ENCODE measurements at places on chromosomes 4 and X.

GRCh38 chr4:158450741-158451140 is 70.9 kb upstream of the RXFP1 start:
- no peak for DNase-seq

- no peak for DNase-seq
These were observed 59.8 kb upstream of the LGI2 start for GRCh38 chr4:25090516-25090915.

DNA sequence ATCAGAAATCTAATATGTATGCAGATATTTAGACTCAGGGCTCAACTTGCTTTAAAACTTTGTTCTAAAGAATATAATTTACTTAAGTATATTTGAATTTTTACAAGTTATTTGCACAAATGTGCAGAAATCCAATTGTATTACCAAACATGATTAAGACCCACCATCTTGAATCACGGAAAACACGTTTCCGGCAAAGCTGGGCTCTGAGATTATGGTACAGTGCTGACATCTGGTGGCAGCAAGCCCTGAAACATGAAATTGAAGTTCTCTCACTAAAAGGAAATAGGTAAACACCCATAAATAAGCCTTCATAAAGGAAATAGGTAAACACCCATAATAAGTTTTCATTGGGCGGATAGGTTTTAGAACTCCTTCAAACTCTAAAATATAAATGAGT is 98.3 kb upstream of the MAOA start:
- peak; percentile 34 for DNase-seq

- DNase-seq = peak; percentile 86
These were observed 43.1 kb upstream of the MTM1 start for GRCh38 chrX:150525061-150525919.

- no peak for DNase-seq
These were observed 95.8 kb downstream of the MGST2 start for GRCh38 chr4:139761461-139761860.

- DNase-seq = no peak
These were observed 7.8 kb downstream of the CXXC4 start for GRCh38 chr4:104486716-104487504.

- no peak for DNase-seq
These were observed 39.1 kb upstream of the TMEM184C start for GRCh38 chr4:147578051-147578476.

DNA sequence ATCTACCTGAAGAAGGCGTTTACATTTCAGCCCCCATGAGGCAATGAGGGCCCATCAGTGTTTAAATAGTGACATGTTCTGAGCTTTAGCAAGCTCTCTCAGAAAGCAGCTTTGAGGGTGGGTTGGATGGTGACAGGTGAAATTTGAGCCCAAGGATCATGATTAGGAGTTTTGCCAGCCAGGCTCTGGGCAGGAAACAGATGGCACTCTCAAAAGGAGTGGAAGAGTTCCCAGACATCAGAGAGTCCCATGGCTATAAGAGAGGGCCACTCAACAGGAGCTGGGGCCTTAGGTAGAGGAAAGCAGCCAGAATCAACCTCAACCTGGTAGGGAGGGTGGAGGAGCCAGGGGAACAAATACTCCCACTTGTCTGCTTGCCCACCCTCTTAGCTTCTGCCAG is 499.8 kb downstream of the MID1IP1 start:
- DNase-seq = no peak

- DNase-seq = no peak
These were observed 124.0 kb upstream of the POF1B start for GRCh38 chrX:85503258-85504158.

GRCh38 chr4:153026591-153027346 is 90.6 kb downstream of the FHDC1 start:
- no peak for DNase-seq

DNA sequence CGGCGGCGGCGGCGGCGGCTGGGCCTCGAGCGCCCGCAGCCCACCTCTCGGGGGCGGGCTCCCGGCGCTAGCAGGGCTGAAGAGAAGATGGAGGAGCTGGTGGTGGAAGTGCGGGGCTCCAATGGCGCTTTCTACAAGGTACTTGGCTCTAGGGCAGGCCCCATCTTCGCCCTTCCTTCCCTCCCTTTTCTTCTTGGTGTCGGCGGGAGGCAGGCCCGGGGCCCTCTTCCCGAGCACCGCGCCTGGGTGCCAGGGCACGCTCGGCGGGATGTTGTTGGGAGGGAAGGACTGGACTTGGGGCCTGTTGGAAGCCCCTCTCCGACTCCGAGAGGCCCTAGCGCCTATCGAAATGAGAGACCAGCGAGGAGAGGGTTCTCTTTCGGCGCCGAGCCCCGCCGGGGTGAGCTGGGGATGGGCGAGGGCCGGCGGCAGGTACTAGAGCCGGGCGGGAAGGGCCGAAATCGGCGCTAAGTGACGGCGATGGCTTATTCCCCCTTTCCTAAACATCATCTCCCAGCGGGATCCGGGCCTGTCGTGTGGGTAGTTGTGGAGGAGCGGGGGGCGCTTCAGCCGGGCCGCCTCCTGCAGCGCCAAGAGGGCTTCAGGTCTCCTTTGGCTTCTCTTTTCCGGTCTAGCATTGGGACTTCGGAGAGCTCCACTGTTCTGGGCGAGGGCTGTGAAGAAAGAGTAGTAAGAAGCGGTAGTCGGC is 528 bp downstream of the FMR1 start:
- DNase-seq = peak; percentile 30

- DNase-seq = peak; percentile 68
These were observed 24.0 kb upstream of the MTHFD2L start for GRCh38 chr4:74133786-74134499.

DNA sequence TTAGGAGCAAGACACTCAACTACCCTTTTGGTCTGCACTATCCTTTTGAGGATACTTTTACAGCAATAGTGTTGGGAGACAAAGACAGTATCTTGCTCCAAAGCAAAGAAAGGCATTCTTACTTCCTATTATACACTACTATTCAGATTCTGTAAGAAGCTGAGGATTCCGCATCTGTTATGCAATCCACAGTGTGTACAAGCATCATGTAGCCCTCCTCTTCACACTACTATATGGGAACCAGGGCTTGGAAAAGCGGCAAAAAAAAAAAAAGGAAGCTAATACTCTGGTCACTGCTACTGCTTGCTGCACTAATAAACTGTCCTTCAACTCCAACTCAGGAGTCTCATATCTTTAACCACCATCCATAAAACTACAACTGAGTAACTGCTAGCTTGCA is 59.1 kb downstream of the FBXW7 start:
- no peak for DNase-seq

DNA sequence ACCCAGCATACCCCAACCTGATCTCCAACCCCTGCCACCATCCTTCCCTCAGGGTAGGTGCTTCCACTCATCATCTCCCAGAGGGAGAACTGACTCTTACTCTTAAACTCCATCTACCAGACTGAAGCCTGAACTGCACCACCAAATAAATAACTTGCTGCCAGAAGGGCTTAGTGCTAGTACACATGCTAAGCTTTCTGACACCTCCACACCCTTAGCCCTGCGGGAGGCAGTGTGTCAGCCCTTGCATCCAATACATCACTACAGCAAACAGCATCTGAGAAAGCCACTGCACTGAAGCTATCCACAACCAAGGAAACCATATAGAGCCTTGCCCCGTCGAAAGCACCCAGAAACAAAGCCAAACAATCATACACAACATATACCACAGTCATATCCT is 68.6 kb upstream of the MCF2 start:
- no peak for DNase-seq

- no peak for DNase-seq
These were observed 12.1 kb downstream of the ARMCX6 start for GRCh38 chrX:101605728-101606127.

GRCh38 chrX:2933125-2933900 is 4.2 kb upstream of the ARSD start:
- no peak for DNase-seq

- DNase-seq = no peak
These were observed 19.9 kb upstream of the KLHL8 start for GRCh38 chr4:87240341-87240740.

GRCh38 chrX:66074920-66075879 is 35.3 kb upstream of the VSIG4 start:
- DNase-seq = peak; percentile 7

DNA sequence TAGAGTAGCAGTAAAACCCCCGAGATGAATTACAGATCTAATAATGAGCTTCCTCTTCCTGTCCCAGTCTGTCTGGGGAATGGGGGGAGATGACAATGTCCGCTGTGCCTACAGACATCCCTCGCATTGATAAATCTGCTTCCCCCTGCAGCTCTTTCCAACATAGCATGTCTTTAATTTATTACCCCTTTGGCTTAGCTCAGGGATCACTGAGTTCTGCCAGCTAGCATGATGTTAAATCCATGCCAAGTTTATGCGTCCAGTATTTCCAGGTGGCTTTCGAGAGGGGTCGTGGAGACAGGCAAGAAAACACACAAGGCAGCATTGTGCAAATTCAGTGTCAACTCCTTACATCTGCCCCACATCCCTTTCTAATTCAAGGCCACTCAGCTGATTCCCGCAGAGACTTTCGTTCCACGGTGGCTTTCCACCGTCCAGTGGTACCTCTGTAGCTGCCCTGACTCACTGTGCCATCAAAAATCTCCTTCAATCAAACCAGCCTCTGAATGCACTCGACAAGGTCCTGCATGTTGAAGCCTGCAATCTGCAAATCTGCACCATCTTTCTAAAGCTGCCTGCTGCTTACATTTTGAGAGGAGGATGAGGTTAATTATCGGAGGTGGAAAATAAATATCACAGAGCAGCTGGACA is 75.1 kb downstream of the MXRA5 start:
- no peak for DNase-seq

GRCh38 chrX:1341545-1342184 is 5.1 kb downstream of the IL3RA start:
- no peak for DNase-seq

GRCh38 chr4:6369511-6369910 is 99.9 kb downstream of the WFS1 start:
- DNase-seq = no peak

DNA sequence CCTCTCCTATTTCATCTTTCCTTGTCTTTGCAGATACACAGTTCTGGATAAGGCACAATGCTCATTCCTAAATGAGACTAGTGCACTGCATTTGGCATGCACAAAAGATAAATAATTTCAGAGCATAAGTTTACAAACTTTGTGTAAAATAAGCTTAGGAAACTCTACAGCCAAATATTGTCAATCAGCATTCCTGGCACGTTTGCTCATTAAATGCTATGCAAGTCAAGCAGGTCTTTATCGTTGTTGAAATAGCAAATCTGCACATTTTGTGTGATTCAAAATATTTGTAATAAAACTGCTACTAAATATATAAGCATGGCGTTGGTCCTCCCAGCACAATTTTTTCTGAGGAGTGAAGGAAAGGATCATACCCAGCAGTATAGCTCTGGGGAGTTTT is 322.1 kb upstream of the NOCT start:
- no peak for DNase-seq

DNA sequence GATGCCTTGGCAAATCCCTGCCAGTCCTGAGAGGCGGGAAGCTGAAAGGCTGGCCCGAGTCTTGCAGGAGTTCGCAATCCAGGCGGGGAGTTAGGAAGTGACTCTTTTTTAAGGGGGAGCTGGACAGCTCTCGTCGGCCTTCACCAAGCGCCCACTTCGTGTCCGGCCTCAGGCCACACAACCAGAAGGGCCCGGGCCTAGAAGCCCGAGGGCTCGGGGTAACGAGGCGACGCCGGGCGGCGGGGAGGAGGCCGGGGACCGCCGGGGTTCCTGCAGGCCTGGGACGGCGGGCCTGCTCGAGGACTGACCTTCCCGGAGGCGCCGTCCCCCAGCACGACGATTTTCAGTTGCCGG is 395 bp downstream of the RAB28 start:
- DNase-seq = peak; percentile 63

DNA sequence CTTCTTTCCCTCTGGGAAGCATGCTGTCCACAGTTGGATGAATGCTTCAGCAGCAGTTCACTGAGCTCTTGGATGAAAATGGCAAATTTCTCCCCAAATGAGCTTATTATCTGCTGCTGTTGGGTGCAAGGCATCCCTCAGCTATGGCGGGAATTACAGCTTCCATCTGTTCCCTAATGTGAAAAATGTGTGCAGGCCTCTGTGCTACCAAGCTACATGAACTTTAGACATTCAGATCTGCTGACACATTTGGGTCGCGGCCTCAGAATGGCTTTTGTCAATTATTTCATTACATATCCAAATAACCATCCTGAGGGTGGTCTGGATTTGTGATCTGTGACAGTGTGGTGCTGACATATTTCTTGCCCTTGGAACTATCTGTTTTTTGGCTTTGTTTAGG is 119.5 kb upstream of the SCML1 start:
- DNase-seq = no peak

- no peak for DNase-seq
These were observed 213.6 kb downstream of the FBXO8 start for GRCh38 chr4:174069848-174070330.

DNA sequence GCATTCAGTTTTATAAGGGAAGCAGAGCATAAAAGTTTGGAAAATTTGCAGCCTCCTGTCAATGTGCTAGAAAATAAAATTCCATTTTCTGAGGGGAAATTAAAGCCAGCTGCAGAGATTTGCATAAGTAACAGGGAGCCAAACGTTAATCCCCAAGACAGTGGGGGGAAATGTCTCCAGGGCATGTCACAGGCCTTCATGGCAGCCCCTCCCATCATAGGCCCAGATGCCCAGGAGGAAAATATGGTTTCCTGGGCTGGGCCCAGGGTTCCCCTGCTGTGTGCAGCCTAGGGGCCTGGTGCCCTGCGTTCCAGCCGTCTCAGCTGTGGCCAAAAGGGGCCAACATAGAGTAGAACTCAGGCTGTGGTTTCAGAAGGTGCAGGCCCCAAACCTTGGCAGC is 9.3 kb downstream of the RNF4 start:
- no peak for DNase-seq

GRCh38 chrX:119899125-119899524 is 3.4 kb downstream of the AKAP14 start:
- DNase-seq = no peak

DNA sequence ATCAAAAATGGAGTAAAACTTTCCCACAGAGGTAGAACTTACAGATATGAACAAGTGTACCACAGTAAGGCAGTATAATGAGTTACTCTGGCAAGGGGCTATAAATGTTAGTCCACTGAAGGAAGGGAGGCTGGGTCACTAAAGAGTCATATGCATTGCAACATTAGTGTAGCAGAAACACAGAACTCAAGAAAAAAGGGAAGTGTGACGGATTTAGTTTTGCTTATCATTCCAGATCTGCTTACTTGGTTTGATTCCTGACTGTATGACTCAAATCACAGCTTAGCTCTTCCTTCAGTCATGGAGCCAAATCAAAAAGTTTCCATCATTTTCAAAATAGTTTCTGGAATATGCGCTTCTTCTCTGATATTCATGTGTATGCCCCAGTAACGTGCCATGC is 148.7 kb downstream of the FSTL5 start:
- DNase-seq = peak; percentile 3

- DNase-seq = no peak
These were observed 88.8 kb upstream of the KDR start for GRCh38 chr4:55214172-55214571.

DNA sequence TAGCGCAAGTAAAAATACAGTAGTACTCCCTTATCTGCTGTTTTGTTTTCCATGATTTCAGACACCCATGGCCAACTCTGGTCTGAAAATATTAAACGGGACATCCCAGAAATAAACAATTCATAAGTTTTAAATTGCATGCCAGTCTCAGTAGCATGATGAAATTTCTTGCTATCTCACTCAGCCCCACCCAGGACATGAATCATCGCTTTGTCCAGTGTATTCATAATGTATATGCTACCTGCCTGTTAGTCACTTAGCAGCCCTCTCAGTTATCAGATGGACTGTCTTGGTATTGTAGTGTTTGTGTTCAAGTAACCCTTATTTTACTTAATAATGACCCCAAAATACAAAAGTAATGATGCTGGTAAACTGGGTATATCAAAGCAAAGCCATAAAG is 158.2 kb upstream of the DDIT4L start:
- DNase-seq = no peak
